ENCODE measurements at places on chromosomes 2 and 18. TPM values are rescaled to one million over a fixed set of nuclear protein-coding genes. Genes with fewer than 3 reads are reported as not detected.

DNA sequence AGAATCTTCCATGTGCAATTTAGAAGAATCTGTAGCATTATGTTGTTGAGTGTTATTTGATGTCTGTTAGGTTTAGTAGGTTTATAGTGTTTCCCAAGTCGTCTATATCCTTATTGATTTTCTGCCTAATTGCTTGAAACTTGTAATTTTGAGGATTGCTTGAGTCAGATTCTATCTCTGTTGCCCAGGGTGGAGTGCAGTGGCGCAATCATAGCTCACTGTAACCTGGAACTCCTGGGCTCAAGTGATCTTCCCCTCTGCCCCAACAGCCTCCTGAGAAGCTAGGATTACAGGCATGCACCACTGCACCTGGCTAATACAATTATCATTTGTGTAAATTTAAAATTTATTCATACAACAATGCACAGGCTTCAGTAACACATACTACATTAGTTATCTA is 3.1 kb upstream of the TCF23 start:
- no peak for DNase-seq

- DNase-seq, result peak; percentile 40
Measured at GRCh38 chr18:77103187-77103850, 29.3 kb downstream of the MBP start.

DNA sequence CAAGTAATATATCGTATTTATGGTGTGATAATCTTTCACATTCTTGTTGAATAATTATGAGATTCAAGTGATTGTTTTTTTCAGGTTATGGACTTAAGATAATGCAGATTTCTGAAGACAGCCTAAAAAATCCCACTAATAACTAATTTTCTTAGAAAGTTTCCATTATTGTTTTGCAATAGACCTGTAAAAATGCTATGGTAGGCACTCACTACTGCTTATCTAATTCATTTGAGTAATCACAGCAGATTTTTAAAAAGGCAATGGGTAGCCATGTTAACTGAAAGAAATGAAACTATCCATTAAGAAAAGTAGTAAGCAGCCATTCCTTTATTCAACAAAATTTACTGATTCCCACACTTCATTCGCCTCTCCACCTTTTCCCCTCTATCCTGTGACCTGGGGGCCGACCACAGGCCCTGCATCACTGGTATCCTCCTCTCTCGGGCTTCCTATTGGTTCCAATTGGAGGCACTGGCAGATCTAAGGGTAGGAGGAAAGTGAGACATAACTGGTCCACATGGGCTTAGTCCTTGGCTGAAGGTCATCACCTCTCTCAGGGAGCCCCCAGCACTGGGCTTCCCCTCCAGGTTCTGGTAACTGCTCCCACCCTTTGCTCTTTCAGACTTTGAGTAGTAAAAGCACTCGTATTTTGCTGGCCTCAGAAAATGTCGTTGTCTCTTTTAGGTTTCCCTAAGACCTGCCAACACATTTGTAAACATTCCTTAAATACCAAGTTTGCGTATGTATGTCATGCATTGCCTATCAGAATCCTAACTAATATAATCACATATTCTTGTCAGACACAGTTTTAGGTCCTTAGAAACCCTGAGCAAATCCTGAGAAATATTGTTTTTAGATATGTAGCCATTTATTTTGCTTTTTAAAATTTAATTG is 18.5 kb downstream of the RBMS1 start:
- peak; percentile 28 for DNase-seq

DNA sequence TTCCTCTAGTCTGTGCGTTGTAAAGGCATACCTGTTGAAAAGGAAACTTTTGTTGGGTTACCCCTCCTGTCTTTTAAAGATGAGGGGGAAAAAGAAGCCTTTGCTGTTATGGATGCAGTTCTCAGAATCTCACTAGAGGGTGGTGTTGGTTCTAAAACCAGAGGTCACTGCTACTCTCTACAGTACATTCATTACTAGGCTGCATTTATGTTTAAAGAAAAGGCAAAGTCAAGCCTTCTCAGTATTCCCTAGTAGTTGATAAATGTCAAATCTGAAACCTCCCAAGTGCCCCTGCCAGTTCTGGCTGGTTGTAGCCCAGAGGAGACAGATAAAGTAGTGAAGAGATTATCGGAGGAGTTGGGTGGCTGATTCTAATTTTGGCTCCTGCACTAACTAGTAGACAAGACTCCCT is 1.4 kb upstream of the PLCL1 start:
- DNase-seq, result peak; percentile 76

DNA sequence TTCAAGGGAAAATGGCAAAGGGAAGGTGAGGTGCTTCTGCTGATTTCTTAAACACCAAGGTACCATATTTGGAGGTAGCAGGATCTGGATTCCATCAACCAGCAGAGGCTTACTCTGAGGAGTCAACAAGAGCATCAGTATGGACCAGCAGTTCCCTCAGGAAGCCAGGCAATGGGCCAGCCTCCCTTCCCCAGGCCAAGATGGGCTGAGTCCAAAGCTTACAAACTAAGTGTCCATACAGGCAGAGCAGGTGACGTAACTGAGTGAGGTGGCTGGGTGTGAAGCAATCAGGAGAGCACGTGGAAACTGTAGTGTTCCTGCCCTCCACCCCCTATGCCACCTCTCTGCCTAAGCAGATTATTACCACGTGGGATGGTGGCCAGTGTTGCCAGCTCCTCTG is 134.2 kb upstream of the HNRNPA3 start:
- no peak for DNase-seq

GRCh38 chr2:218717262-218717661 is 6.6 kb downstream of the TTLL4 start:
- DNase-seq, result peak; percentile 11

GRCh38 chr18:12855916-12856315 is 28.1 kb downstream of the PTPN2 start:
- DNase-seq, result no peak

MREG gene
- total RNA-seq, result 3.5 TPM

DNER gene
- total RNA-seq, result 0.26 TPM

CHN1 gene
- total RNA-seq, result 203 TPM

ALPG gene
- total RNA-seq, result not detected

Data from fibroblast of lung (primary cell).